SJCRH30 (cell line): ENCODE measurements at places on chromosomes 11 and 22. TPM values are rescaled to one million over a fixed set of nuclear protein-coding genes. Genes with fewer than 3 reads are reported as not detected.

- DNase-seq, result no peak
Observed at GRCh38 chr22:37782340-37783168, 25.2 kb upstream of the GCAT start.

- no peak for DNase-seq
Observed at GRCh38 chr11:16297332-16297731, 59.0 kb downstream of the SOX6 start.

DNA sequence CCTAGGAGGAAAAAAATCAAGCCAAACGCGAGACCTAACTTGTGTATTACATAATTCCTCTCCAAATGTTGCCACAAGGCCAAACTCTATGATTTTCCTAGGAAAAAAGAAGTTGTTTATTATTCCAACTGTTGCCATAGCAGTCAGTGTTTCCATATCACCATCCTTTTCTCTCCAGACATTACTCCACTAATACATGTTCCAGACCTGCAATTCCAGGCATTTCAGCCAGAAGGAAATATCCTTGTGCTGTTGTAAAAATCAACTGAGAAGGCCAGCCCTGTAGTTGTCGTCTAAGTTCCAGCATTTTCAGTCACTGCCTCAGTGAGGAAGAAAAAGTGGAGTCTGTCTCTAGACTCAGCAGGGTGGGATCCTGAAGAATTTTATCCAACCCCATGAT lies 33.1 kb upstream of the PAMR1 start:
- no peak for DNase-seq

GRCh38 chr11:119474682-119475596 lies 52.0 kb upstream of the THY1 start:
- peak; percentile 84 for DNase-seq

Gene CLMP
- total RNA-seq, result 16.1 and 17.3 TPM in 2 replicates

DNA sequence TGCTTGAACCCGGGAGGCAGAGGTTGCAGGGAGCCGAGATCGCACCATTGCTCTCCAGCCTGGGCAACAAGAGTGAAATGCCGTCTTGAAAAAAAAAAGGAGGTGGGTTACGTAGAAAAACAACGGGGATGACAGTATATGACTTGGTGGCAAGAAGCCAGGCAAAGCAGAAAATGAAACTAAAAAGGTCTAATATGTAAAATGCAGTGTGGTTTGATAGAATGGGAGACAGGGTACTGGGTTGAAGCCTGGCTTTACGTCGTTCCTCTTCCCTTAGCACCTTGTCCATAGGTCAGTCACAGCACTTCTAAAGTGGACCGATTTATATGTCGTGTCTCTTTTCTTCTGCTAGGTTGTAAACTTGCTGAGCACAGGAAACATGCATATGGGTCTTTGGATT lies 274.9 kb upstream of the ZC3H12C start:
- no peak for DNase-seq

DNA sequence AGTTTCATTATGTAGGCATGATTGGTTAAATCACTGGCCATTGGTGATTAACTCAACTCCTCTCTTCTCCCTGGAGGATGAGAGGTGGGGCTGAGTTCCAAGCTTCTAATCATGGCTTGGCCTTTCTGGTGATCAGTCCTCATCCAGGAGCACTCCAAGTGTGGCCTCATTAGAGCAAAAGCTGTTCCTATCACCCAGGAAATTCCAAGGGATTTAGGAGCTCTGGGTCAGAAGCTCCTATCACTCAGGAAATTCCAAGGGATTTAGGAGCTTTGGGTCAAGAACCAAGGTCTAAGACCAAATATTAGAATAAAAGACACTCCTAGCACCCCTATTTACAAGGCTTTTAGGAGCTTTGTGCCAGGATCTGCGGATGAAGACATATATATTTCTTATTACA lies 168.0 kb upstream of the BDNF start:
- DNase-seq, result no peak

Gene GSTT2
- 0.58 and 0.75 TPM in 2 replicates for total RNA-seq

DNA sequence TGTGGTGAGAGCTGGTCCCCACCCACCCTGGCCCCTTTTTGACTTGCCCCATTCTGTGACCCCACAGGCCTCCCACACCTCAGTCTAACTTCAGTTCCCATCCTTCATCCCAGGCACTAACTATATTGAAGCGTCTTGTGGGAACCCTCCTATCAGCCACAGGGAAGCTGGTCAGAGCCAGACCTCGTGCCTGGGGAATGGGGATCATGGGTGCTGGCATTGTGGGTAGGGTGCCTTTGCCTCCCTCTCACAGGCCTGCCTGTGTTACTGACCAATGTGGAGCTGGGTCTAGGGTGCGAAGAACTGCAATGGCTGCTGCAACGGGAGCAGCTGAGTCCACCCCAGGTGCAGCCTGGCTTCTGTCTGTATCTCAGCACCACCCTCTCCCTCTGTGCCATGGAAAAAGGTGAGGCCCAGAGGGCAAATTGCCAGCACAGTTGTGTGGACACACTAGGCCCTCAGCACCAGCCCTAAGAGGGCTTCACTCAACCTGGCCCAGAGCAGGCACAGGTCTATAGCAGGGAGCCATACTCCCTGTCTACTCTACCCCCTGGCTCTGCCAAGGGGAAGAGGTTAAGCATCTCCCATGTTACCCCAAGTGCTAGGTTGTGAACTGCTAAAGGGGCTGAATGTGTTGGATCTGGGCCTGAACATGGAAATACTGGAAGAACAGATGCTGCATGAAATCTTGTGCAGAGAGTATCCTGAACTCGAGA lies 37.3 kb downstream of the RRP8 start:
- DNase-seq, result no peak
